ENCODE measurements at places on chromosomes 6 and 20.

- DNase-seq: no peak
Measured at GRCh38 chr6:87473419-87473903, 687 bp downstream of the SLC35A1 start.

- DNase-seq: peak; percentile 47
Measured at GRCh38 chr20:36644032-36644705, 1.8 kb downstream of the SLA2 start.

DNA sequence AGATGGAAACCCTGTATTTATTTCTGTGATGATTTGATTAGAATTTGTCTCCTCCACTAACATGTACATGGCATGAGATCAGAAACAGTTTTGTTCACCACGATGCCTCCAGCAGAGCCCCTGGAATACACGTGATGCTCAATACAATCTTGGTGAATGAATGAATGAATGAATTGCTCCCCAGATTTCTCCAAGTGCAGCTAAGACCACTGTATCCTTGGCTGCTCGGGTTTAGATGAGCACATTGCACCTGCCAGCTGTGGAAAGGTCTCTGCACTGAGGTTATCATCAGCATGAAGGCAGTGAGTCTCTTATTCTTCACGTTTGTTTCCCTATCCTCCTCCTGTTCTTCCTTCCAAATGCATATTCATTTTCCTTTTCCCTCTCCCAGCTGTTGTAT is 17.9 kb downstream of the CASS4 start:
- DNase-seq: no peak

- no peak for DNase-seq
Measured at GRCh38 chr20:23232679-23233308, 117.8 kb upstream of the NXT1 start.

DNA sequence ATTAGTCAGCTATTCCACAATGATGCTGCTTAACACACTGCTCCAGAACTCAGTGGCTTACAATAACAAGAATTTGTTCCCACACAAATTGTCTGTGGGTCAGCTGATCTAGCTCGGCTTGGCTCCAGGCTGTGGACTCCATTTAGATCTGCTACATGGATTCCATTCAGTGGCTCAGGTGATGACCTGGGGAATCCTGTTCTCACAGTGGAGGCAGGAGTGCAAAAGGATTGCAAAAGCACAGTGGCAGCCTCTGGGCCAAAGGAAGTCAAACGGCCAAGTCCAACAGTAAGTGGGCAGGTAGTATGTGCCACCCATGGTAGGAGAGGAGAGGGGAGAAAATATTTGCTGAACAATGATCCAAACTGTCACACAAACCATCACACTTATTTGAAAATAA is 15.8 kb upstream of the LRRN4 start:
- no peak for DNase-seq

- peak; percentile 15 for DNase-seq
Measured at GRCh38 chr6:16964553-16965499, 137.0 kb upstream of the STMND1 start.

- no peak for DNase-seq
Measured at GRCh38 chr20:2845607-2846006, 5.1 kb downstream of the VPS16 start.

- DNase-seq: no peak
Measured at GRCh38 chr6:1068068-1068467, 243.8 kb upstream of the FOXQ1 start.

DNA sequence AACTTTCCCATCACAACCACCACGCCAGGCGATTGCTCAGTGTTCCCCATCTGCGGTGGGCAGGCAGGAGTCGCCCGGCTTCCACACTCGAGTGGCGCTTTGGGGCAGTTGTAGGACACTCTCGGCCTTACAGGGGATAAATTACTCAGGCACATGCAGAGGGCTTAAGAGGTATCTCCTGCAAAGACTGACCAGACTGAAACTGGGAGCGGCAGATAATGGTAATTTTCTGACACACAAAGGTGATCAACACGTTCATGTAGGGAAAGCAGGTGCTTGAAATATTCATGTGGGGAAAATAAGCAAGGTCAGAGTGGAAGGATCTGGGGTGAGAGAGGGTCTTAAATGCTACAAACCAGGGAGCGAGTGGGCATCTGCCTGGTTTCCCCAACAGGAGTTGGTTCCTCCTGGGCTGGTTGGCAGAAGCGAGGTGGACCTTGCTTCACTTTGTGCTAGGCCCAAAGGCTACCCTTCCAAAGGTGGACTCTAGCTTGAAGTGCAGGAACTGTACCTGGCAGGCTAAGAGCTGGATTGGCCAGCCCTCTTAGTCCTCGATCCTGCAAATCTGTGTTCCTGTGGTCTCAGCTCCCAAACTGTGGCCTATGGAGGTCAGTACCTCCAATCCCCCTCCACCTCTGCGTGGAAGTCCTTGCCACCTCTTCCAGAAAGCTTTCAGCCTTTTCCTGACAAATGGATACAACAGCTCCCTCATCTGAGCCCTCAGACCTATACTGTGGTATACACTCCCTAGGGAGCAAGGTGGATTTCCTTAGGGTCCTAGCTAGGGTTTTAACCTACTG is 16.7 kb downstream of the PLAGL2 start:
- no peak for DNase-seq

GRCh38 chr6:108321253-108321747 is 26.4 kb downstream of the AFG1L start:
- no peak for DNase-seq

DNA sequence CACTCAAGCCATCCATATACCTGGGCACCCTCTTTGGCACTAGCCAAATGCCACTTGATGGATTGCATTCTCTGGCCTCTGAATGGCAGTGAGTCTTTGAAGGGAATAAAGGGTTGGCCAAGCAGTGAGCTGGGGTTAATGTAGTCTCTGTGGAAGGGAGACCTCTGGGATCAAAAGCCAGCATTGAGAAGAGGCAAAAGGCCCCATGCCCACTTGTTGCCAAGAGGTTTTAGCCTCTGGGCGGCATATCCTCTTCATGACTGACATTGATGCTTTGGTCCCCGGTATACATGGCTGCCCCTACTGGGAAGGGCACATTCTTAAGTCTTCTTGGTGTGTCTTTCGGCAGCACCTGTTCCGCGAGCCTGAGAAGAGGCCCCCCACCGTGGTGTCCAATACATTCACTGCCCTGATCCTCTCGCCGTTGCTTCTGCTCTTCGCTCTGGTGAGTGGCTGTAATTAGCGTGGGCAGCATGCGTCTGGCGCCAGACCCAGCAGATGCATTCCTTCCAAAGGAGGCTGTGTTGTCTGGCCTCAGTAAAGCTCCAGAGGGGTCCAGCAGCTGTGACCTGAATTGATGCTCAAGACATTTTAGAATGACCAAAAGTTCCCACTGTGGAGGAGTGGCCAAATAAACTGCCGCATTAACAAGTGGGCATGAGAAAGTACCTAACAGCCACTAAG is 29.5 kb downstream of the GHRH start:
- no peak for DNase-seq

DNA sequence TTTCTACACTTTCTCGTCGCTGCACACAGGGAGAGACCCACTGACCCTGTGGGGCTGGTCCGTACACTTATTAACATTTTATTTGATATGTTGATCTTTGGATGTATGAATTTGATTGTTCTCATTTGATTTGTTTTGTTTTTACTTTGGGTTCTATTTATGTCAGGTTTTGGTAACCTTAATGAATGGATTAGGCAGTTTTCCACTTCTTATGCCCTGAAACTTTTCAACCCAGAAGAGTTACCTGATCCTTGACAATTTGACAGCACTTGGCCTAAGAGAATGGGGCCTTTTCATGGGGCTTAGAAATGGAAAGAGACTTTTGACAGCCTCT is 23.6 kb downstream of the GPX6 start:
- DNase-seq: no peak

DNA sequence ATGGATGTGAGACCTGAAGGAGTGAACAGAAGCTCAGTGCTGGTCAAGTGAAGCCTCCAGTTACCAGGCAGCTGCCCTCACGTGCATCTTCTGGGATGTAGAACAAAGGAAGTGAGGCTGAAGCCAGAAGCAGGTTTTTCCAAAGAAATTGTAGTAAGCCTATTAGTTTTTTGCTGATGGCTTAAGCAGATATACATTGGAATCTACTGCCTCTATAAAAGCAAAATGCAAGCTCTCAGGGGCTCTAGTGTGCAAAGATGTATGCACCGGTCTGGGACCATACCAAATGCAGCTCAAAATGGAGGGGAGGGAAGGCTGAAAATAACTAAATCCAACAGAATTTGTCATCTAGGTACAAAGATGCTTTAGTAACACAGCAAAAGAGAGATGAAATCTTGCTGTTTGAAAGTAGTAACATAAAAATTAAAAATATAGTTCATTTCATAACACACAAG is 77.0 kb downstream of the DTNBP1 start:
- no peak for DNase-seq
